ENCODE measurements at places on chromosomes 3 and 15.
A peak's percentile ranks its signal among the peaks of the same experiment; 100 is the strongest.

DNA sequence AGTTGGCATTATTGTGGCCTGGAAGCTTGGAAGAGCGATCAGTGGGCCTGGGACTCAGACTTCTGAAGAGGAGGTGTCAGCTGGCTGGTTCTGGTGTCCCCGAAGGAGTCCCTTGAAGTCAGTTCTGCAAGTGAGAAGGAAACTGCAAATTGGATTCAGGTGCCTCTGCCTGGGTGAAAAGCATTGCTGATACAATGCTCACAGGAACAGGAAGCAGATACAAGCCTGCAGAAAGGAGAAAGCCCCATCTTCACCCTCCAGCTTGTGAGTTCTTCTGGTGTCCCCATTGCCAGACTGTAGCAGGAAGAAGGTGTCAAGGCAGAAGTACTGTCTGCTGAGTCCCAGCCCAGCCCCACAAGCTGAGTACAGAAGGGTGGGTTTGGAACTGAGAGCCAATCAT, 271.3 kb downstream of the PLOD2 start:
- DNase-seq: no peak

DNA sequence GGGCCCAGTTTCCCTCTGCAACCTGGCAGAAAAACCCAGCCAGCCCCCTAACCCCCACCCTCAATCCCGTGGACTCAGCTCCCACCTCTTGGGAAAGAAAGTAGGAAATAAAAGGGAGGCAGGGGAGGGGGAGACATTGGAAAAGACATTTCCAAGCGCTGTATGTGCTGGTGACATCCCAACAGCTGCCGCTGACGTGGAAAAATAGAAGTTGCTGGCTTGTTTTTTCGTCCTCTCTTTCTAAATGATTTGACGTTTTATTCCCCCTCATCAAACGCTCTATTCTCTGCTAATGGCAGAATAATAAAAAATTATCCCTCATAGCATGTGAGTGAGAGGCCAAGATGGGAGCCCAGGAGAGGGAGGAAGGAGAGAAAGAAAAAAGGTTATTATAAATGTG, 76.1 kb downstream of the LINGO1 start:
- no peak for DNase-seq

- no peak for DNase-seq
Observed at GRCh38 chr3:105904678-105905284, 36.0 kb upstream of the CBLB start.

GRCh38 chr15:79064496-79064895, 26.1 kb downstream of the RASGRF1 start:
- DNase-seq: no peak

DNA sequence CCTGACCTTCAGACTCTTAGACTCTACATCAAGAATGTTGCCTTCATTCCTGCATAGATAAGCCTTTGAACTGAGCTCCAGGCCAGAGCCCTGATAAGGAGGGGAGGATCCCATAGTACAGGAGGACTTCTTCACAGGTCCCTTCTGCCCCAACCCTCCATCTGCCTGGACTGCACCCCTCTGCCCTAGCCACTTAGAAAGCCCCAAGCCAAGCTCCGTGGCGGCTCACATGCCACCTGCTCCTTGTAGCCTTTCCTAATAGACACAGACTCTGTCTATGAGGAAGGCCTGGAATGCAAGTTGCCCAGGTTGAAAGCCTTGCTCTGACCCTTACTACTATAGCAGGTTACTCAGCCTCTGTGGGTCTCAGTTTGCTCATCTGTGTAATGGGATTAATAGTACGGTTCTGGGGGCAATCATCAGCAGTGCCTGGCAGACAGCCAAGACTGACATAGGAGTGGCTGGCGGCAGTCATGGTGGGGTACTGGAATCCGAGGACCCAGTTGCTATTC, 11.6 kb downstream of the PCSK6 start:
- no peak for DNase-seq

DNA sequence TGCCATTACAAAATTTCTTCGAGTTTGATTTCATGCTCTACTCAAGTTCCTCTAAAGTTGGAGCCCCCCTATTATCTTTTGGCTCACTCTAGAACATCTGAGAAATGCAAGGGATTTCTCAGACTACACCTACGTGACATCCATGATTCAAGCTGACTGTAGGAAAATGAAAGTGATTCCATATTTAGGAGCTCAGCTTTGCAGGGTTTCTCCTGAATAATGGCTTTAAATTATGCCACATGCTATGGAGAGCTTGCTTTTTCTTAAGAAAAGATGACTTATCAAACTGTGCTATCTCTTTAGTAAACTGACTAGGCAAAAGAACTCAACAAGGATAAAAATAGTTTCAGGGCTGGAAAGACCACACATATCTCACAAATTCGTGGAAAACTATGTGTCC, 292.1 kb downstream of the LSAMP start:
- DNase-seq: no peak

DNA sequence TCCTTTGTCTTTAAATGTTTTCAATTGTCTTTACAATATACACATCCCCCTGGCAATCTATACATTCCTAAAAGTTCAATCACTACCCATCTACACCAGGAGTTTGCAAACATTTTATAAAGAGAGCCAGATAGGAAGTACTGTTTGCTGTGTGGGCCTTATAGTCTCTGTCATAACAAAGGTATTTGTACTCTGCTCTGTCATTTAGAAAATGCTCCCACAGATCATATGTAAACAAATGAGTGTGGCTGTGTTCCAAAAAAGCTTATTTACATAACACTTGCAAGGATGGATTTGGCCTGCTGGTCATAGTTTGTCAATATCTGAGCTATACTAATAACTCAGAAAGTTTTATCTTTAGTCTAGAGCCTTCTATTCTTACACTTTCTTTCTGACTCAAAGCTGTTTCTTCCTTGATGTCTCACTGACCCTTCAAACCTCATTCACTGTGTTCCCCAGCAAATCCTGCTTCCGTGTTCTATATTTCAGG, 511.9 kb downstream of the GBE1 start:
- DNase-seq: no peak

DNA sequence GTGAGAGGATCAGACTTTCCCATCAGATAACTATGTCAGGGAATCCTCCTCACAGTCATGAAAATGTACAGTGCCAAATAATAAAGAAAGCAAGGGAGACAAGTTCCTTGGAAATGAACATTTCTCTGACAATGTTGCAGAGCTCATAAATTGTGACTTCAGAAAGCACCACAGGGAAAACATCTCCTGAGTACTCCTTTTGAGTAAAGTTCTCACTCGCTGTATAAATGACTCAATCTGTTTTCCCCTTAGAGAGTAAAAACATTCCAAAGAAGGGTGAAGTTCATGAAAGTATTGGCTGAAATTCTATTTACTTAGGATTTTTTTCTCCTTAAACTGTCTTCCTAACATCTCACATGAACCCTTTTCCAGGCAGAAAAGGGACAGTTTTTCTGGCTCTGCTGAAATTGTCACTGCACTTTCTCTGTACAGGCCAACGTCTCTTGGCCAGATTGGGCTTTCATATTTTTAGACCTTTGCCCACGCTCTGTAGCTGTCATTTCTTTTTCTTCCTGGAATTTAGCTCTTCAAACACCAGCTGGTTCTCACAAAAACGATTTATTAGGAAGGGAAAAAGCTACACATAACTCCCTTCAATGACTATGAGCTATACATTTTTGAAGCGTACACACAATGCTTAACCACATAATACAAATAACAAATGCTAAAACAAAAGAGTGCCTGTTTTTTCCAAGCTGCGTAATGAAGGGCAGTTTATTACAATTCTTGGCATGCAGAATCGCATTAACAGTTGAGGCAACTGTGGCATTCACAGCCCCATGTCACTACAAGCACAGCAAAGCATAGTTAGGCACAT, 216.1 kb downstream of the ATP8B4 start:
- DNase-seq: peak; percentile 61

DNA sequence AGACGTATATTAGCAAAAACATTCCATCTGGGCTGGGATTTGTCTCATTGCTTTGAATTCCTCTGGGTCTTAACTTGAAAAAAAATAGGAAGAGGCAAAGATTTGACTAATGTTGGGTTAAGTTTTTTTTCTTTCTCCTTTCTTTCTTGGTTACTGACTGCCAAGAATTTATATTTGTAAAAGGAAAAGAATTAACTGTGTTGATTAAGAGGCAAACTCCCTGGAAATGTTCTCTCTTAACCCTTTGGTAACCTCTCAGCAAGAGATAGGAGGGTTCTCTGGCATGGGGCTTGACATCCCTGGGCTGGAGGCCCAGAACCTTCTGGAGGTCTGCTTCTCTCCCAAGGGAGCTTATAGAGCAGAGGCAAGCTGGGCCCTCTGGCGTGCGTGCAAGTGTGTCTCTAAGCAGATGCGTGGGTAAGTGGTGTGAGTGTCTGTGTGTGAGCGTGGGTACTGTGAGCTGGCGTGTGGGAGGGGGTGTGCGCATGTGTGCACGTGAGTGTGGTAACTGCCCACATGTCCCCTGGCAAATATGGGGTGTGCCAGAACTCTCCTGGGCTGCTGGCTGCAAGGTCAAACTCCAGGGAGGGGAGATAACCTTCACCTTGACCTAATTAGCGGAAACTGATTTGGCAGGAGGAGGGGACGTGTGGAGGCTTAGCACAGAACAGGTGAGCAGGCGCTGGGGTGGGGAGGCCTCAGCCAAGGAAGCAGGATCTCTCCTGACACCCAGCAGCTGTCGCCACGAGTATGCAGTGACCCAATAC, 49.4 kb upstream of the MAGEF1 start:
- DNase-seq: no peak

DNA sequence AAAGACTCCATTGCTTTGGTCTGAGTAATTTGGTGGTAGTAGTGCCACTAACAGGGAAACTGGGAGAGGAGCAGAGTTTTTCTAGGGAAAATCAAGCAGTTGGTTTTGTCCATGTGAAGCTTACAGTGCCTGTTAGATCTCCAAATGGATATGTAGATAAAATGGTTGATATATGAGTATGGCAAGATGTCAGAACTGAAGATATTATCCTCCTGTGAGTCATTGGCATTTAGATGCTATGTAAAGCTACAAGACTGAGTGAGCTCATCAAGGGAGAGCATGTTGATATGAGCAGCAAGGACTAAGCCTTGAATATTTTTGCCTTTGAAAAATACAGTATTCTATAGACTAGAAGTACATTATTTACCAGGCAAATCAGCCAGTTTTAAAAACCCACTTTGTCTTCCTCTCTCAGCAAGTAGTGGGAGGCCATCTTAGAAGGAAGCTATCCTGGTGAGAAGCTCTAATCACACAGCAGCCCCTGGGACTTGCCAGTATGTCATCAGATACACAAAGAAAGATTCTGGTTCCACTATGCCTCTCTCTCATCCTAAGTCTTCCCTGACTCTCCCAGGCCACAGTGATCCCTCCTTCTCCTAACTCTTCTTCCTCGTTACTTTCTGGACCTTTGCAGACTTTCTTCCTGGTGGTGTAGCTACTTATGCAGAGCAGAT, 77.4 kb upstream of the ANKRD28 start:
- DNase-seq: no peak

DNA sequence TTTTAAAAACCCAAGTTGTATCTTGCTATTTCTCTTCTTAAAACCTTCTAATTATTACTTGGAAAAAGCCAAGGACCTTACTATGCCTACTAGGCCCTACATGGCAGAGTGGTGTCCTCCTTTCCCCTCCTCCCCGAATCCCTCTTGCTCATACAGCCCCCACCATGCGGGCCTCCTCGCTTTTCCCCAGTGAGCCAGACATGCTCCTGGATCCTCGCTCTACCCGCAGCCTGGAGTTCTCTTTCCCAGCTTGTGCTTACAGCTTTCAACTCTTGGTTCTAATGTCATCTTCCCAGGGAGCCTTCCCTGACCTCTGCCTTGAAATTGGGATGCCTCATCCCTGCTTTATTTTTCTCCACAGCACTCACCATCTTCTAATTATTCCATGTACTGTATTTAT, 111.8 kb upstream of the TLE3 start:
- no peak for DNase-seq

- DNase-seq: no peak
Observed at GRCh38 chr3:37712421-37712820, 149.3 kb upstream of the CTDSPL start.

DNA sequence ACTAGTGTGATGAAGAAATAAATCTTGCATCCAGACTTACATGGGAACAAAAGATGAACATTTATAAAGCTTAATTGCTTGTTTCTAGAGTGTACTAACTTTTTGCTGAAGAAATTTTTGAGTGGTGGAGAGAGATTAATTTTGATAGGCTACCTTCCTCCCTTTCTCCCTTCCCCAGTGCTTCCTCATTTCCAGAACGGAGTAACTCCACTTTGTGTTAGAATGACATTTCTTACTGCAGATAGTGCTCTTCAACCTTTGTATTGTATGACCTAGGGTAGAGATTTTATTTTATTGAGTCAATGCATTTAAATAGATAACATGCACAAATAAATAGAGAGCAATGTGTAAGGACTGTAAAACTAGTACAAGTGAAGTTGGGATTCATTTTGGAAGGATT, 1.9 kb downstream of the ATP1B3 start:
- no peak for DNase-seq

GRCh38 chr15:42157981-42158765, 1.7 kb upstream of the PLA2G4F start:
- DNase-seq: no peak

DNA sequence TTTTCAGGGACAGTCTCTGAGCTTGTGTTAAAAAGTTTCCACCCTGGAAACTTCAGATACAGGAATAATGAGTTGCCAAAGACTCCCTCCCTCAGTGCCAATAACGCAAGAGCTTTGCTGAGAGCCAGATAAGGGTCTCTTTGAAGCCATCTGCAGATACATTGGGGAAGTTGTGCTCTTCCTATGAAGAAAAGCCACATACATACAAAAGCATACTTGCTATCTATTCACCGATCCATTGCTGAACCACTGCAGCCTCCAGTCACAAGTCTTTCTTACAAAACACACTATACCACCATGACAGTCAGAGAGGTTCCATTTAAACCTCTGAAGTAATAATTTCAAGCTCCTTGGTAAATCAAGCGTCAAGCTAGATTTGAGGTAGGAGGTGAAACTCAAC, 10.0 kb upstream of the RETNLB start:
- no peak for DNase-seq

- DNase-seq: no peak
Observed at GRCh38 chr3:134381076-134381475, 6.8 kb upstream of the AMOTL2 start.

- no peak for DNase-seq
Observed at GRCh38 chr15:42140383-42141070, 15.9 kb downstream of the PLA2G4F start.

DNA sequence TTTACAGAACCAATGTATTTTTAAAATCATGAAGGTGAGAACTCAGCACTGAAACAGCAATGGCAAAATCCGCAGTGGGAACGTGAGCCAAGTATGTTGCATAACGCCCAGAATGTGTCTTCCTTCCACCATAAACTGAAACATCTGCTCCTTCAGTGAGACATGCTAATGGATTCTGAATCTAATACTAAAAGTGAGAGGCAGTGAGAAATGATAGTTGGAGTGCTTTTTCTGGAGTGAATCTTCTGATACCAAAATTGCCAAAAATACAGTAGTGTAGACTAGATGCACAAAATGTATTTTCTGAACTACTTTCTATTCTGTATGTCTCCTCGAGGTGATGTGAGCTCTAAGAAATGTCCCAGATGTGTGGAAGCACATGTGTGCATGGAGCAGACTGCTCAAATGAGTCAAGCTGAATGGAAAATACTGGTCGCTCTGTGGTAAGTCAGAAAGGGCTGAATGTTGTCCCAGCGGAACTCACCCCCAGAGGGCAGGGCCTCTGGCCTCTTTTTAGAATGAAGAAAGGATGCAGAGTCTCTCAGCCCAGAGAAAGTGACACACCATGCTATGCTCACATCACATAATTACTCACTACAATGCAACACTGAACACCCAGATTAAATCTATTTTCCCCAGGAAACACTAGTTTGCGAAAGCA, 73.0 kb downstream of the ATP10A start:
- no peak for DNase-seq

- DNase-seq: no peak
Observed at GRCh38 chr3:154864947-154865346, 215.2 kb upstream of the MME start.

Measured in right renal cortex interstitium (tissue), 3 donors.